ENCODE measurements at places on chromosomes 4 and X.

- DNase-seq: no peak
Observed at GRCh38 chr4:134201216-134202161, at the start of gene PABPC4L. Gene PABPC4L (minus strand): TSS chr4:134201789. CDS start chr4:134201019, 770 bp downstream.

DNA sequence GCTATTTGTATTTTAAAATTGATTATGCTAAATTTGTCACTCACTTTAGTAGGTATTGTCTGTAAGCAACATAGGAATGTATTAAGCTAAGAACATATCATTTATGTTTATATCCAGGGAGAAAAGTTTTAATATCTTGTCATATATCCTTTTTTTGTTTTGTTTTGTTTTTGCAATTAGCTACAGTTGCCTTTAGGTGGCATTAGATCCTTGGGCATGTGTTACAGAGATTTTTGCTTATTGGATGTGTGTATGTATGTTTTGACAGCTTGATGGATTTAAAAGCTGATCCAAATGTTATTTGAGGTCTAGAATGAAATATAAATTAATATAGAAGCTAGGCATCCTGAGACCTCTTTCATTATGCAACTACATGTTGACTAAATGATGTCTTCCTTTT lies 36.1 kb upstream of the OTUD4 start:
- DNase-seq: peak; percentile 53

DNA sequence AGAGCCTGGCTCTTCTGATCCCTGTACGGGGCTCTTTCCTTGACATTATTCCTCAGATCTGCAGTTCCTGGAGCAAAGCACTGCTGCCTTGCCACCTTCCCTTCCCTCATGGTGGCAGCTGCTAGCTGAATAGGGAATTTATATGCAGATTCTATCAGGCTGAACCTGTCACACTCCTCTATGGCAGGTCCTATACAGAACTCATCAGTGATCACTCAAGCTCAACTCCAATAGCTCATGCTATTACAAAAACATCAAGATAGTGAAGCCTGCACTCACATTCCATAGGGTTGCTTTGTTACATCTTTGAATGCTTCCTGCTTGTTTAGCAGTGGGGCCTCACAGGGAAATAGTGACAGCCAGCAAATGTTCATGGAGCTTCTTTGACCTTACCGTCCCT lies 71.7 kb downstream of the SLC2A9 start:
- no peak for DNase-seq

DNA sequence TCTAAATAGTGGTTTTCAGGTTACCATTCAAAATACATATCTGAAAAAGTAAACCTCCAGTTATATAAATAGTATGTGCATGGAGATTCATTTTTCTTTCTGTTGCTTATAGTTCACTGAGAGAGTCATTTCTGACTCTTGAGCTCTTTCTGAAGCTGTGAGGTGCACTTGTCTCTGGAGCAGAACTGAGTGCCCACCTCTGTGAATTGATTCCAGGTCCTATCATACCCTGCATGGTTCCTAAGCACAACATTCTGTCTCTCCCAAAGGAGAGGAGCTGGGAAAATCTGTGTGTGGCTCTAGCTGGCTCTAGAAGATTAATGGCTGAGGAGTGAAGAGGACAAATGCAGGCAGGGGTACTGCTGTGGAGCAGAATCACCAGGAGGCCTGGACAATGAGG lies 161.6 kb upstream of the HCCS start:
- DNase-seq: no peak

DNA sequence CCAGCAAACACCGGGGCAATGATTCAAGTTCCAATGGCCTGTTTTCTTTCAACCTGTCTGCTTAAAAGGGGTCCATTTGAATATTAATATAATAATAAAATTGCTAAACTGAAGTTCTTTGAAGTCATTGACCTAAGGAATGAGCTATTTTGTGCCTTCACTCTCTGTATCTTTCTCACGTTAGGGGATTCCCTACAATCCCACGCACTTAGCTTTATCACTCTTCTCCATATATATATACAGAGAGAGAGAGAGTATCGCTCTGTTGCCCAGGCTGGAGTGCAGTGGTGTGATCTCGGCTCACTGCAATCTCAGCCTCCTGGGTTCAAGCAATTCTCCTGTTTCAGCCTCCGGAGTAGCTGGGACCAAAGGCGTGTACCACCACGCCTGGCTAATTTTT lies 83.9 kb upstream of the NWD2 start:
- peak; percentile 34 for DNase-seq

DNA sequence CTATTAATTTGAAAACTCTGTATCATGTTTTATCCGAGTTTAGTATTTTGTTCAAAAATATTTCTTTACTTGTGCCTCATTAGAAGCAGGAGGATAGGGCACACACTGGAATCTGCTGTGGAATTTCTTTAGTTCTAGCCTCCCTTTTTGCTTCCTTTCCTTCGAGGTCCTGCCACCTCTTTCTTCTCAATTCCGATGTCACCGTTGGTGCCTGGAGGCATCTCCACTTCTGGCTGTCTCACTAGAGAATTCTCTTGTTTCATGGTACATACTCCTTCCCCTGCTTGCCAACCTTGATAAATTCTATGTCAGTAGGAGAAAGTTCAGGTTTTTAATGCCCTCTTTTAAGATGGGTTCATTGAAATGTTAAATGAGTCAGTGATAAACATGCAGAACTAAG lies 140.1 kb downstream of the ANK2 start:
- no peak for DNase-seq

GRCh38 chr4:187547316-187547715 lies 448.3 kb upstream of the ZFP42 start:
- no peak for DNase-seq

DNA sequence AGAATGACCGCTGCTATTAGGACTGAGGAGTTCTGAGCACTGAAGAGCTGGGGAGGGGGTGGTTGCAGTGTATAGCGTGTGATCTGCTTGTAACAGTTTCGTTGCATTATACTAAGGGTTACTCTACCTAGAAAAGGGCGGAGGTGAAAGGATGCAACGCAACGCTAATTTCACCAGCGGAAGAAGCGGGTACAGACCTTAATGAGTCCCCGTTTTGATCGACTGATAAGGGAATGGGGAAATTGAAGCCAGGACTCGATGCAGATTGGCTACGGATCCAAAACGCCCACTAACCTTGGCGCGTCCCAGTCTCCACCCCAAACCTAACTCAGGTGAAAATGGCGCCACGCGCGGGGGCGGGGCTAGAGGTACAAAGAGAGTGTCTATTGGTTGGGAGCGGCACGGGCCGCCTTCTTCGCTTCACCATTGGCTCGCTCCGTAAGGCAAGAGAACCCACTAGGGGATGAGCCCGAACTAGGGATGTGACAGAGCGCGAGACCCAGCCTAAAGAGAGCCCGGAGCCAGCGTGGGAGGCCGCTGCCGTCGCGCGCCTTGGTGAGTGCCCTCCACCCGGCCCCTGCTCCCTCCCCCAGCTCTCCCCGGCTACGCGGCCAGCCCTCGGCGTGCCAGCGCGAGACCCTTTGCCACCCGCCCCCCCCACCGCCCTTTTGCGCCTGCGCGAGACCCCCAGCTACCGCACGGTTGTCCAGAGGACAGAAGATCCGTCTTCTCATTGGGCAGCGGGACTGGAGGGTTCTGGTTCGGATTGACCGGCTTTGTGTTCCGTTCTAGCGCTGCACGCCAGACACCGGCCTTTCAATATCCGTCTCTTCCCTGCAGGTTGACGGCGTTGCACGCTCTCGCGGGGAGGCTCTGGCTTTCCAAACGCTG lies at the start of gene EBP:
EBP (plus strand) TSS at position 456 of the 891 bp plus-strand sequence. CDS start 1,964 bp downstream, outside the sequence.
- peak; percentile 95 for DNase-seq

GRCh38 chrX:112654871-112655270 lies 24.9 kb downstream of the LHFPL1 start:
- DNase-seq: no peak

All from GM12865 (cell line).